Activated CD8-positive, alpha-beta memory T cell treated with anti-CD3 and anti-CD28 coated beads for 1 hour (primary cell): ENCODE measurements at places on chromosomes 5 and 9.
A peak's percentile ranks its signal among the peaks of the same experiment; 100 is the strongest.

- no peak for DNase-seq
These were observed 81.0 kb downstream of the DAPK1 start for GRCh38 chr9:87578625-87579024.

- DNase-seq: no peak
These were observed 58.7 kb upstream of the GALNT10 start for GRCh38 chr5:154131817-154132216.

- no peak for DNase-seq
These were observed 81.9 kb downstream of the TNC start for GRCh38 chr9:115035841-115036612.

DNA sequence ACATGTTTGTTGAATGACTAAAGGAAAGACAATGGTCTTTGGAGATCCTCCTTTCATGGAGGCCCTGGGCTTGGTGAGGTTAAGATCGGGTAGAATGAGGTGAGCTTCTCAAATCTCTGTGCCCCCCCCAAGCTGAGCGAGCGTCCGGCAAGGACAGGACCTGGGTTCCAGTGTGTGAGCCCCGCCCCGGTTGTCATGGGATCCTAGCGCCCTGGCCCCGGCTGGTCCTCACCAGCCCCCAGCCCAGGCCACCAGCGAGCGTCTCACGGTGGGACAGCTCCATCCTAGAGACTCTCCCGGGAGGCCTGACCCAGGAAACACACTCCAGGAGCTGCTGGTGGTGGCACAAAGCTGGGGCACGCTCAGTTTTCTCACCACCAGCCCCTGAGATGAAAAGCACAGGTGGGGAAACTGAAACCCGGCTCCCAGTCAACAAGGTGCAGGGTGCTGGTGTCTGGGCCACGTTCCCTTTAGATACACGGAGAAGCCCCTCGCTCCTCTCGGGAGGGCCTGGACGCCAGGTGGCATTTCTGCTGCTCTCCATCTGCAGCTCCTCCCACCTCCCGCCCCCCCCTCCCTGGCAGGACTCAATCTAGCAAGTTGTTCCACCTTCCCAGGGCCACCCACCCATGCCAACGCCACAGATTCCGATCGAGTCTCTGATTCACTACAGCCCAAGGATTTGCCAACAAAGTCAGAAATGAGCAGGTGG, 131.3 kb upstream of the PPP1R26 start:
- DNase-seq: no peak

GRCh38 chr5:97528941-97529340, 345.9 kb upstream of the RIOK2 start:
- no peak for DNase-seq

GRCh38 chr9:134432471-134432870, 106.2 kb downstream of the RXRA start:
- DNase-seq: no peak

DNA sequence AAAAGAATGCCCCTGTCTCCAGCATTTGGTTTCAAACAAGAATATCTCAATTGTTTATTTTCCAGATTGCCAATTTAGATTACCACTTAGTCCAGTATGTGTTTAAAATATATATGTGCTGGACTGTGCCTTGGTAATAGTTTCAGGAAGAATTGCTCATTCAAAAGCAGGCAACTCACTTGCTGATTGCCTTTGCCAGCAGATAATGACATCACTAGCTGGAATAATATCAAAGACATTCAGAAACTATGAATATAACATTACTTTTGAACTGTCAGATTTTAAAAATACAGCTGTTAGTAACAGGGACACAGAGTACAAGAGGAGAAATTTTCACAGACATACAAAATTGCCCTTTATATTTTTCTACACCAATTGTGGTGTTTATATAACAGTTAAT, 96.0 kb upstream of the ITGA2 start:
- no peak for DNase-seq

GRCh38 chr5:132089363-132089762, 15.8 kb downstream of the CSF2 start:
- DNase-seq: no peak

GRCh38 chr9:104080983-104081382, 13.1 kb upstream of the SMC2 start:
- DNase-seq: no peak

GRCh38 chr9:86163503-86163902, 64.1 kb upstream of the GOLM1 start:
- DNase-seq: no peak

DNA sequence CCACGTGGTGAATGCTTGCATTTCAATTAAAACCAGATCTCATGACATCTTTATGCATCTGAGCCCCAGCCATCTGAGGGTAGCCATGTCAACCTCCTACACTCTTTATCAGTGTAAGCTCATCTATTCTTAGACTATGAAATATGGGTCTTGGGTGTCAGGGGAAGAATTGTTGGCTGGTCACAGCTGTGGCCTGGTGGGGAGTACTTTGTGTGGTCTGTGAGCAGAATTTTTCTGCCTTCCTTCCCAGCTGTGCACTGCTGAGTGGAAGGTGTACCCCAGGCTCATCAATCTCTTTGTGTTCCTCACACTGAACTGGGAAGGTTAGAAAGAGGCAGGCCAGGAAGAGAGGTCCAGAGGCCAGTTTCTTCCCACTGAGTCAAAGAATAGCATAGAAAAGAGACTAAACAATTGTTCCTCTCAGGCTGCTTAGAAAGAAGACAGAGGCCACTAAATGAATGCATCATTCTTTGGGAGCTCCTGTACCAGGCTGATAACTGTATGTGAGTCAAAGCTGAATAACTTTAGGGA, 202.7 kb upstream of the RGMB start:
- no peak for DNase-seq

DNA sequence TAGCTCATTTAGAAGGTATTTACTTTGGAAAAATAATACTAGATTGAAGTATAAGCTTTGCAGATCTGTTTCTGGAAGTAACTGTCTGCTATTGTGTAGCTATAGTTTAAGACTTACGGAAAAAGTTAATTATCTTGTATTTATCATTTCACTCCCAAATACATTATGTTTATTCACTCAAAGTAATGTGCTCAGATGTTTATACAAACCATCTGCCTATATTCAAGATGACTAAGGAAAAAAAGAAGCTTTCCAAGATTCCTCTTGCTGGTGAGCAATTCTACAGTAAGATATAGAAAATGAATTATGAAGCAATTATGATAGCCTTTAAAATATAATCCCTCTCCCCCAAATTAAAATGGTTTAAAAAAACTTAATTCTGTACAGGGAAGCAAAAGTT, 137.9 kb downstream of the KIAA0825 start:
- no peak for DNase-seq

GRCh38 chr5:171221916-171222315, 87.1 kb upstream of the TLX3 start:
- DNase-seq: no peak

DNA sequence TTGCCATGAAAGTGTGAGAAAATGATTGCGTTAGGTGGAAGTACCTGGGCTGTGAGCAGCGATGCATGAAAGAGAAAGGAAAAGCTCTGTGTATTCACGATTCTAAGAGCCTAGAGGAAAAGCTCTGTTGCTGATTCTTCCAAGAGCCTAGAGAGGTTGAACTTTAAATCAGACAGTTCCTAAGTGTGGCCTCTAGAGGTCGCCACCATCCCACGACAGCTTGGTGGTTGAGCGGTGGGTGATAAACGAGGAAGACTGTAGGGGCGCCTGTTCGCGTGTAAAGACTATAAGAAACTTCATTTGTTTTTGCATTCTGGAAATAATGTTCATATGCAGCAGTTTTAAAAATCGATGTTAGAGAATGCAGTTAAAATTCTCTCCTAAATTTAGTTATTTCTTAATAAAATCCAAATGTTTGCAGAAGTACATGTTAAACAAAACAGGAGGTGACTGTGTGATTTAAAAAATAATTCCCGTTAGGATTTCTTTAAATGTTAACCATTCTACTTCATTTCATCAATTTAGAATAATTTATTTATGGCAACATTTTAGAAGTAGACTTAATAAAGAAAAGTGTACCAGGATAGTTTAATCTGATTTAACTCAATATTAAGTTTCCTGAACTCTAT, 107.7 kb downstream of the TENT4A start:
- DNase-seq: peak; percentile 10

GRCh38 chr5:112635276-112635675, 102.4 kb upstream of the APC start:
- no peak for DNase-seq

GRCh38 chr9:126389992-126390391, 63.4 kb downstream of the MVB12B start:
- no peak for DNase-seq

- DNase-seq: no peak
These were observed 48.5 kb upstream of the GLIPR2 start for GRCh38 chr9:36088020-36088419.

DNA sequence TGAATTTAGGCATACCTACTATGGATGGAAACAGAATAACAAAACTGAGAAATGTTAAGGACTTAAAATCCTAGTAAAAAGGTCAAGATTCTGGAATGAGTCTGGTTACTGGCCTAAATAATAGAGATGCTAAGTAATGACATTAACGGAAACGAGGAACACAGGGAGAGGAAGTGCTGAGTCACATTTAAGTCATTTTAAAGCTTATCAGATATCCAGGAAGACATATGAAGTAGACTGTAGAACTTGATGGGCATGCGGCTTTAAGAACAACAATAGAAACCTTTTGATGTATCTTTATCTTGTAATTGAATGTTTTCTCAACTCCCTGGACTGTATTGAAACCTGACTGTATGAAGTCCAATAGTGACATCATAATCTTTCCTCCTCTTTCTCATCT, 1251.4 kb upstream of the CDH6 start:
- DNase-seq: no peak

DNA sequence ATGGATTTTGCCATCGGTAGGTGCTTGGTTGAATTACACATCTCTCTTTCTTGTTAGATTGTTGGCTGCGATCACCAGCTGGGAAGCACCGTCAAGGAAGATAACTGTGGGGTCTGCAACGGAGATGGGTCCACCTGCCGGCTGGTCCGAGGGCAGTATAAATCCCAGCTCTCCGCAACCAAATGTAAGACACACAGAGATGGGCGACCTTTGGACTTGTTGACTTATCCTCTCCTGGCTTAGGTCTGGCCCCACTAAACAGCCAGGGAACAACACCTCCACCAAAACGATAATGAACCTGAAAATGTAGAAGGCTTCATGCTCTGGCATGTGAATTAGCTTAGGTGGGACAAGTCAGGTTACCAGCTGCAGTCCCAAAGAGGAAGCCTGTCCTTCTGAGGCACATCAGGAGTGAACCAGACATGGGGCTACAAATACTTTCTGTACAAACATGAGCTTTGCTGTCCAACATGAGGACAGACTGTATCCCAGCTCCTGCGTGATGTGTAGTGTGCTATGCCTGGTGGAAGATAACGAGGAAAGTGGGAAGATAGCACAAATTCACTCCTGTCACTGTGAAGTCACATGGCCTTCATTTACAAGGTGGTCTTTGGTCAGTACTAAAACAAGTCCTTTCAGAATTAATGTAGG, 148.4 kb downstream of the ADAMTSL1 start:
- DNase-seq: no peak

DNA sequence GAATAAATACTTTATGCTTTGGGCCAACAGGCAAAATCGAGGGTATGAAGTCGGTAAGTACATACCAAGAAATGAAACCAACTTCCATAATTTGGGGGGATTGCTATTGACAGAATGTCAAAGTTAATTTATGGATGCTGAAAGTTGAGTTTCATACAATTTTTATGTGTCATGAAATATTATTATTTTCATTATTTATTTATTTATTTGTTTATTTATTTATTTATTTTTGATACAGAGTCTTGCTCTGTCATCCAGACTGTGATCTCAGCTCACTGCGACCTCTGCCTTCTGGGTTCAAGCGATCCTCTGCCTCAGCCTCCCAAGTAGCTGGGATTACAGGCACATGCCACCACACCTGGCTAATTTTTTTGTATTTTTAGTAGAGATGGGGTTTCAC, 4.5 kb upstream of the GMCL2 start:
- DNase-seq: no peak

GRCh38 chr5:134606726-134607125, 25.9 kb downstream of the SAR1B start:
- DNase-seq: no peak

DNA sequence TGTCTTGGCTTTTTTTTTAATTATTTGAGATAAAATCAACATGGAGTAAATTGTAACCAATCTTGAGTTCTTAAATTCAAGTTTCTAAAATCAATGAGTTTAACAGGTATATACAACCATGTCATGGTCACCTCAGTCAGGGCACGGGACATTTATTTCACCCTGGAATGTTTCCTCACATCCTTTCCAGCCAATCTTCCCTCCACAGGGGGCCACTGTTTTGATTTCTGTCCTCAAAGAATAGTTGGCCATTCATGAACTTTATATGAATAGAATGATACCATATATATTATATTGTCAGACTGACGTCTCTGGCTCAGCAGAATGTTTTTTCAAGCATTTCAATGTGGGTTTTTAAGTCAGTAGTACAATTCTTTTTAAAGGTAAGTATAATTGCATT, 806 bp downstream of the ZNF474 start:
- no peak for DNase-seq

GRCh38 chr9:4678679-4679267, 596 bp upstream of the CDC37L1 start:
- DNase-seq: no peak
